Hepatic stellate cell (primary cell): ENCODE measurements at places on chromosomes 2 and 18.

- no peak for DNase-seq
These were observed 66.2 kb downstream of the MAIP1 start for GRCh38 chr2:200021449-200022114.

- no peak for DNase-seq
These were observed 168.2 kb downstream of the ZEB2 start for GRCh38 chr2:144351687-144352086.

GRCh38 chr2:227450311-227450841, 21.6 kb upstream of the AGFG1 start:
- DNase-seq: no peak

DNA sequence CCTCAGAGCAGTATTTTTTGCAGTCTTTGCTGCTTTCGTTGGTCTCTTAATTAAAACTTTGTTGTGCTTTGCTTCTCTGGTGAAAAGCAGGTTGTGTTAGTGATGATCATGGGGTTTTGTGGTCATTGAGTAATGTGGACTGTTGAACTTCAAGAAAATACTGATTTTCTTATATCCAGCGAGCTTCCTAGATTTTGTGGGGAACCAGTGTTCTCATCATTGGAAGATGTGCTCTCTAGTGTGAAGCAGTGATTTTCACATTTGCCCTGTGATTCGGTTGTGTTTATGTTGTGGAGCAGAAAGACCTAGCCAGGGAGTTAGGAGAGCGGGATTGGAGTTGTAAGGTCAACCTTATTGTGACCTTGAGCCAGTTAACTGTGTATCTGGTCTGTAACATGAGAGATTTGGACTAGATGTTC, 12.4 kb downstream of the ASAP2 start:
- DNase-seq: no peak

GRCh38 chr2:58991357-58991756, 750.2 kb upstream of the FANCL start:
- DNase-seq: no peak

GRCh38 chr2:50098242-50098641, 933.7 kb downstream of the NRXN1 start:
- DNase-seq: no peak

- peak; percentile 12 for DNase-seq
These were observed 624 bp downstream of the METTL8 start for GRCh38 chr2:171432969-171433762.

DNA sequence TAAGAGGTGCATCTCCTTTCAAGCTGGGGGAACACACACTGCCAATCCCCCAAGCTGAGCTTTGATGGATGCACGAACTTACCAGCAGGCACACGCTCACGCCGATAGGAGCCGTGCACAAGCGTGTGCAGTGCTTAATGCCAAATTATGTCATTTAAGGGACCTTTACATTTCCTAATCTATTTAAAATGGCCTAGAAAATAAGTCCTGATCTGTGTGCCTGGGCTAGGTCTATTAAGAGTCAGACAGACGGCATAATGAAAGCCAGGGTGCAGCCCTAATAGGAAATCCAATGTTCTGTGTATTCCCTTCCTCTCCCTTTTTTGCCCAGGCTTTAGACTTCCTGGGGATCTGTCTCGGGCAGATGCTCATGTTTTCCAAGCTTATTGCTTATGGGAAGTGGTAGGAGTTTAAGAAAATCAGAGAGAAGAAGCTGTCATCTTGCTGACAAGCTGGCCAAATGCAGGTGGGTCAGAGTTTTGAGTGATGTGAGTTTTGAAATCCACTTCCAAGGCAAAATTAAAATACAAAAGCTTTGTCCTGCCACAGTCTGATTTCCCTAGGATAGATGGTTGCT, 142.6 kb downstream of the MYT1L start:
- no peak for DNase-seq

- DNase-seq: no peak
These were observed 74.6 kb upstream of the BCL11A start for GRCh38 chr2:60628026-60628425.

GRCh38 chr2:217742841-217743240, 260.0 kb downstream of the TNS1 start:
- DNase-seq: no peak

GRCh38 chr2:191050640-191050987, 36.6 kb upstream of the STAT1 start:
- peak; percentile 26 for DNase-seq
